HT1080 (cell line): ENCODE measurements at places on chromosomes 13 and 19. TPM values are rescaled to one million over a fixed set of nuclear protein-coding genes. Genes with fewer than 3 reads are reported as not detected.

GRCh38 chr19:38317104-38317612, 1.4 kb upstream of the YIF1B start:
- no peak for DNase-seq

ANGPTL8 gene
- total RNA-seq: not detected in 2 replicates

GRCh38 chr13:75353781-75354193, 128.2 kb downstream of the TBC1D4 start:
- DNase-seq: no peak

GRCh38 chr13:64510747-64511146, 2719.4 kb downstream of the PCDH9 start:
- no peak for DNase-seq

- DNase-seq: no peak
Observed at GRCh38 chr13:20689291-20689690, 14.2 kb upstream of the IL17D start.

DNA sequence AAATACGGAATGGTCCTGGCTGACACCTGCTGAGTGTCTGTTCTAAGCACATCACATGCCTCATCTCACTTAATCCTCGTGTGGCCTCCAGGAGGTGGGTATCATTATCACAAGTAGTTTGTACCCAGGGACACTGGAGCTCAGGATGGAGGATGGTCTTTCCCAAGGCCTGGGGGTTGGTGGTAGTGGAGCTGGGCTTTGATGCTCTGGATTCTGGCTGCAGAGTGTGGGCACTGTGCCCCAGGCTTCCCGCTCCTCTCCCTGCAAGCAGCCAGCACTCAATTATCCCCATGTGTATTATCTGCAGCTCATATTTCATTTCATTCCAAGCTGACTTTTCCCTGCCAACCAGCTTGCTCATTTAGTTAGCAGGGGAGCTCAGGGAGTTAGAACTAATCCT, 52.1 kb downstream of the SIAH3 start:
- no peak for DNase-seq

DNA sequence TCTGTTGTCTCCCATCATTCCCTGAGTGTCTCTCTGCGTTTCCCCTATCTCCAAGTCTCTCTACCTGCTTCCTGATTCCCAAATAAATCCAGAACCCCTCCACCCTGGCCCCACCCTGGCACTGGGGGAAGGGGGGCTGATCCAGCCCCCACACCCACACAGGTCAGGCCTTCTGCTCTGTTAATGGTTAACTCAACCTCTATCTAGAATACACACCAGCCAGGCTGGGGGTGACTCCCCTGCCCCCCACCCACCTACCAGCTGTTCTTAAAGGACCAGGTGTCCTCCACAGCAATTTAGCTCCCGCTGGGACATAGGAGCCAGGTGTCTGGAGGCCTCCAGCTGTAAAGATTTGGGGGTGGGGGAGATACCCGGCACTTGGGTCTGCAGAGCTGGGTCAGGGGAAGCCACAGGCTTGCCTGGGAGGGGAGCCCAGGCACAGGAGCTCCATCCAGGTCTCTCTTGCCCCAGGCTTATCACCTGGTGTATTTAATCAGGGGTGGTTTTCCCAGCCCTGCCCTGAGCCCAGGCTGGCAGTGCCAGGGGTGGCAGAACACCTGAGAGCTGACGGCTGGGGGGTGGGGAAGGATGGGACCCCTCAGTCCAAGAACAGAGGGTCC, 3.9 kb downstream of the IRF2BP1 start:
- DNase-seq: no peak

GIPC3 gene
- 0.02 and 0.03 TPM in 2 replicates for total RNA-seq

GRCh38 chr19:40374084-40374483, 15.9 kb downstream of the HIPK4 start:
- DNase-seq: no peak

NCR1 gene
- 0.43 TPM in 1 of 2 replicates, not detected in the other for total RNA-seq

DNA sequence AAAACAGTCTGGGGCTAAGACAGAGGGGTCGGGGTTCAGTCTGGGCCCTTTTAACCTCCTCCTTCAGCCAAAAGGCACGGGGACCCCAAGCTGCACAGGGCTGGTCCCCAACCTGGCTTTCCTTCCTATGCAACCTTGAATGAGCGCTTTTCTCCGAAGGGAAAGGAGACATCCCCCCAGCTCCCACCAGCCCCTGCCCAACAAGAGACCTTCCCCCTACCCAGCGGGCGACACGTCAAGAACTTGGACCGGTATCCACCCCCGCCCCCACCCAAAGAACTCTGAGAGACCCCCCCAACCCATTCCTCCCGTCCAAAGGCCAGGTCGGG, 35.0 kb upstream of the NANOS3 start:
- DNase-seq: no peak

GRCh38 chr13:44169018-44169911, 204.4 kb upstream of the SERP2 start:
- DNase-seq: no peak

GRCh38 chr13:25978961-25979360, 72.9 kb downstream of the SHISA2 start:
- DNase-seq: no peak

DNA sequence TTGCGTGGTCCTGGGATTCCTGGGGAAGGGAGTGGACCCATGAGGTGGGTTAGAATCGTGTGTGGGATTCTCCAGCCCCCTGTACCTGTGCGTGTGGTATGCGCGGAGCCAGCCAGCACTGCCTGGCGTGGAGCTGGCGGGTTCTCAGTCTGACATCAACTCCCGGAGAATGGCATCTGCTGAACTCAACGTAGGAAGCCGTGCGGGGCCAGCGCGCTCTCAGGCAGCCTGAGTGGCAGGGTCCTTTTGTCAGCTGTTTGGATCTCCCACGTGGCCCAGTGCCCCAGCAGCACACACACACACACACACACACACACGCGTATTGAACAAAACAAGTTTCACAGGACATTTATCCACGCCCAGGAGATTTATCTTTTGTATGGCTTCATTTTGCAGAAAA, 28.1 kb downstream of the ATP4B start:
- DNase-seq: no peak

DNA sequence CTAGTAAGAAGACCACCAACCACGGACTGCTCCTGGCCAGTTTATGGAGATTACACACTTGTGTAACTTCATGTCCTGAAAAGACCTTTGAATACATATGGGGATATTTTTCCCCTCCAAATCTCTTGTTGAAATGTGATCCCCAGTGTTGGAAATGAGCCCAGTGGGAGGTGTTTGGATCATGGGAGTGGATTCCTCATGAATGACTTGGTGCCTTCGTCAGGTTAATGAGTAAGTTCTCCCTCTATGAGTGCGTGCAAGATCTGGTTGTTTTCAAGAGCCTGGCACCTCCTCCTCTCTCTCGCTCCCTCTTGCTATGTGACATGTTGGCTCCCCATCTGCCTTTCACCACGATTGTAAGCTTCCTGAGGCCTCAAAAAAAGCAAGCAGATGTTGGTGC, 769.0 kb upstream of the SLITRK1 start:
- peak; percentile 73 for DNase-seq

DNA sequence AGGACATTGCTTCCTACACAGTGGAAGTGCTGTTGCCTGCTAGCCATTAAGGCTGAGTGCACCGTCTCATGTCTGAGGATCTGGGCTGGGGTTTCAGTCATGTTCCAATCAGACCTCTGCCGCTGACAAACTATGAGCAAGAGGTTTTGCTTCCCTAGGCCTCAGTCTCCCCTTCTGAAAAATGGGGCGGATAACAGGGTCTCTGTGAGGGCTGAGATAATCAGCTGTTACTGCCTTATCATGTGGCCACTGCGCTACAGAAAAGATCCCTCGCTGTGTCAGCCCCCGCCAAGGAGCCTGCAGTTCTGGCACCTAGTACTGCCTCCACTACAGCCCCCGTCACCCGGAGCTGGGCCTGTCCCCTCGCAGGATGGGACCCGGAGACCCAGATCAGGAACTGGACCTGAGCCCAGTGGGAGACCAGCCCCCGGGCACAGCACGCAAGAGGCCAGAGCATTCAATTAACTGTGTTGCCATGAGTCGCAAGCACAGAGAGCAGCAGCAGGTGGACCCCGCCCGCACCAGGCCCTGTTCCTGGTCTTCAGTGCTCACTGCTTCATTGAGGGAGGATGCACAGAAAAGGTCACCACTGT, 3.0 kb upstream of the PNKP start:
- no peak for DNase-seq

- DNase-seq: no peak
Observed at GRCh38 chr19:35931874-35932202, 4.3 kb upstream of the LRFN3 start.

GADD45GIP1 gene
- total RNA-seq: 75.2 and 77.3 TPM in 2 replicates

GRCh38 chr13:40444241-40444640, 222.2 kb downstream of the FOXO1 start:
- DNase-seq: no peak

DNA sequence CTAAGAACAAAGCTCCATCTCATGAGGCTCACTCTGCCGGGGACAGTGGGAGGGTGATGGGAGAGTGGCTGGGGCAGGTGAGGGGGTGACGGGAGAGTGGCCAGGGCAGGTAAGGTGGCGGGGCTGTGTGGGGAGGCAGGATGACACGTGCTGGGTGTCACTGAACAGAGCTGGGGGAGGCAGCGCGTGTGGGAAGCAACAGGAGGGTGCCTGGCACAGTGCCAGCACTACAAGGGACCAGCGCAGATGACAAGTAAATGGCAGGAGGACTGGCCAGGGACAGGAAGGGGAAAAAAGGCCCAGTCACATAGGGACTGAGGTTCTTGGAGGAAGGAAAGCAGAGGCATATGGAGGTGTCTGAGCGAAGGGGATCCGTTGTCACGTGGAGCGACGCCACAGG, 129.9 kb downstream of the RNF17 start:
- DNase-seq: no peak

TMEM86B gene
- total RNA-seq: 1.7 and 1.8 TPM in 2 replicates

DNA sequence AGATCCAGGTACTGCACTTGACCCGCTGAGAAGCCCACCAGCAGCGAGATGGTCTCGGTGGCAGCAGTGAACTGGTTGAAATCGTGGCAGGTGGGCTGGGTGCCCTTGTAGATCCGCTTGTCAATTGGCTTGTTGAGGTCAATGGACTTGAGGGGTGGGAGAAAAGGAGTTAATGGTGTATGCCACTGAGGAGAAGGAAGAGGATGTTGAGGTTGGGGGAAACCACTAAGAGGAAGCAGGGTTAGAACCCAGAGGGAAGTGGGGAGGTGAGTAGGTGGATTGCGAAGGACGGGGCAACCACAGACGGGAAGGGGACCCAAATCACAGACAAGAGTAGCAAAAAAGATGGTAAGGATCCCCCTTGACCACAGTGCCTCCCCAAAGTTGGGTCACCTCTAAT, 1.7 kb downstream of the DMWD start:
- DNase-seq: no peak

GRCh38 chr13:76316998-76317527, 569.1 kb downstream of the KCTD12 start:
- no peak for DNase-seq

DNA sequence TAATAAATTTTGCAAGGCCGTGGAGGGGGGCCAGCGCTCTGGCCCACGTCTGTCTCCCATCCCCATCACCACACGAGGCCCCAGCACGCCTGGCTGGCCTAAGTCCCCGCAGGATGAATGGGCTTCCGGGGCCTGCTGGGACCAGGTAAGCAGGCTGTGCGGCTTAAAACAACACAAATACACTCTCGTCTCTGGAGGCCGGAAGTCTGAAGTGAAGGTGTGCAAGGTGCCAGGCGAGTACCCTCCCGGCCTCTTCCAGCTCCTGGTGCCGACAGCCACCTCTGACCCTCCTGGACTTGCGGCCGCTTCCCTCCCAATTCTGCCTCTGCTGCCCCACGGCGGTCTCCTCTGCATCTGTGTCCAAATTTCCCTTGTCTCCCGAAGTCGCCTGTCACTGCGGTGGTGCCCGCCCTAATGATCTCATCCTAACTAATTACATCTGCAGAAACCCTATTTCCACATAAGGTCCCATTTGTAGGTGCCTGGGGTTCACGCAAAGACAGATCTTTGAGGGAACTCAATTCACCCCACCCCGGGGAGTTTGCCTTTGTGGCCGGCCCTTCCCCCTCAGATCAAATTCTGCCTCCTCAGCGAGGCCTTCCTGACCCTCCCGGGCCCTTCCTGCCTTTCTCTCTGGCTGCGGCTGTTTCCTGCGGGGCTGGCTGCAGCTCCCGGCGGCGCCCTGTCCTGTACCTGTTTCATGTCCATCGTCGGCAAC, 8.1 kb upstream of the PTBP1 start:
- no peak for DNase-seq

- no peak for DNase-seq
Observed at GRCh38 chr13:28327373-28328270, 167.3 kb downstream of the FLT1 start.

MYCBP2 gene
- 39.3 and 41.3 TPM in 2 replicates for total RNA-seq

GRCh38 chr13:113539822-113540221, 44.7 kb upstream of the TFDP1 start:
- DNase-seq: no peak

ZNF223 gene
- 4.2 and 6.1 TPM in 2 replicates for total RNA-seq

GJB2 gene
- 13.6 and 15.5 TPM in 2 replicates for total RNA-seq

SIGLEC8 gene
- not detected in 2 replicates for total RNA-seq

DNA sequence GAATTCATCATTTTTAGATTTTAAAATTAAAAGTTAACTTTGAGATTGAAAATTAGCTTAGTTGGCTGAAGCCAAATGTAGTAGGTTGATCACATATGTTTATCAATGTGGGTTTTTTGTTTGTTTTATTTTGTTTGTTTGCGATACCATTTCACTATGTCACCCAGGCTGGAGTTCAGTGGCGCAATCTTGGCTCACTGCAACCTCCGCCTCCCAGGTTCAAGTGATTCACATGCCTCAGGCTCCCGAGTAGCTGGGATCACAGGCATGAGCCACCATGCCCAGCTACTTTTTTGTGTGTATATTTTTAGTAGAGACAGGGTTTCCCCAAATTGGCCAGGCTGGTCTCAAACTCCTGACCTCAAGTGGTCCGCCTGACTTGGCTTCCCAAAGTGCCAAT, 665.7 kb upstream of the SLC10A2 start:
- DNase-seq: no peak

MAP2K2 gene
- 105 and 124 TPM in 2 replicates for total RNA-seq

GRCh38 chr13:31151837-31152236, 9.9 kb downstream of the HSPH1 start:
- no peak for DNase-seq

DNA sequence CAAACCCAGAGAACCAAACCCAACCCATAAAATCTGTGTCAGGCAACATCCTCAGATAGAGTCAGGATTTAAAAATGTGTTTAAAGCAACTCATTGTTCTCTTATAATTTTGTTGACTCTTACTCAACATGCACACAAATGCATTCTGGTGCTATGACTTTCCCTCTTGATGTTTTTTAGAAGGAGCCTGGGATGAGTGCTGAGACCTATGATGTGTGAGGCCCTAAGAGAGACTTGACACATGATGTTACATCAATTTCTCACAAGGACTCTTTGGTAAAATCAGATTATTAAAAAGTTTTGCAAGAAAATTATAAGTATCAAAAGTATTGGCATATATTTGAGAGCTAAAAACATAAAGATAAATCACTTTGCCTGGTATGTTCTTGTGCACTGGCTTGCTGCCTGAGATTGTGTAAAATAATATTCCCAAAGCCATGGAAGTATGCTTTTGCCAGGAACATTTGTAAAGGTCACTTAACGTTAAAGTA, 173.9 kb downstream of the DCLK1 start:
- peak; percentile 24 for DNase-seq

ACER1 gene
- total RNA-seq: not detected in 2 replicates

DNA sequence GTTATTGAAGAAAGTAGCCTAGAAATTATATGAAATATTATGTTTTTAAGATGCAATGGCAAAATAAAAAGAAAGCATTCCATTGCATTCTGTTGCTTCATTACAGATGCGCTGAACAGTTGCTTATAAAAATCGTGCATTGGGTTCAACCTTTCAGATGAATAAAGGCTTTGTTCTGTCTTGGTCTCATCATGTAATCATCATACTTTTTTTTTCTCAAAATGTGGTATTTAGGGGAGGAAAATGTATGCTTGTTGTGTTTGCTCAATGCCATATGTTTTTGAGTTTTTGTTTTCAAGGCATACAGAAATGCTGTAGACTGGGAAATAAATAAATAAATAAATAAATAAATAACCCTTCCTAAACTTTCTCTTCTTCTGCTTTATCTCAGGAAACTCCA, 1.1 kb upstream of the MBNL2 start:
- no peak for DNase-seq

GRK1 gene
- total RNA-seq: not detected in 2 replicates
